ENCODE measurements at places on chromosomes 11 and 22. TPM values are rescaled to one million over a fixed set of nuclear protein-coding genes. Genes with fewer than 3 reads are reported as not detected.

- H3K36me3 ChIP-seq, result no peaks in the 10 kb centered on the region
- no peak for DNase-seq
- H3K4me3 ChIP-seq, result no peak overlapping the region
- no peak overlapping the region for H3K27ac ChIP-seq
- H3K4me1 ChIP-seq, result no peaks in the 10 kb centered on the region
Measured at GRCh38 chr11:10993186-10993585, 135.3 kb upstream of the ZBED5 start.

GRCh38 chr11:67644042-67644441, 4.5 kb upstream of the TBX10 start:
- H3K4me3 ChIP-seq, result no peak overlapping the region
- no peak overlapping the region for H3K27ac ChIP-seq
- H3K27me3 ChIP-seq, result no peaks in the 10 kb centered on the region
- no peak for DNase-seq

METTL15 gene
- 14.7 TPM for total RNA-seq

DNA sequence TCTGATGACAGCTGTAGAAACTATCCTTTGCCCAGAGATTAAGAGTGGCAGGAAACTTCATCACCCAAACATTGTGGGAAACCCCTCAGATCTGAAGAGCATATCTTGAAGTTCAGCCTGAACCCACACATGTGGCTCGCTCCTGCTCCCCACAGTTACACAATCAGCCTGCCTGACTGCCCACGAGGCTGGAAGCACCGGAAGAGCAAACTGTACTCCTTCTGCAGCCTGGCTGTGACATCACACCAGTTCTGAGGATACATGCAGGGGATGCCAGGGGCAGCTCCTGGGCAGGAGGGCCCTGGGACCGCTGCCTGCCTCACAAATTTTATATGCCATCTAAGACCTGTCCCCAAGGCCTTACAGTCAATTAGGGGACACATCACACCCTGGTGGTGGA, 444.4 kb downstream of the BUD13 start:
- H3K27ac ChIP-seq, result no peak overlapping the region
- no peaks in the 10 kb centered on the region for H3K4me1 ChIP-seq
- no peak overlapping the region for H3K4me3 ChIP-seq
- no peaks in the 10 kb centered on the region for H3K27me3 ChIP-seq
- no peaks in the 10 kb centered on the region for H3K36me3 ChIP-seq

DNA sequence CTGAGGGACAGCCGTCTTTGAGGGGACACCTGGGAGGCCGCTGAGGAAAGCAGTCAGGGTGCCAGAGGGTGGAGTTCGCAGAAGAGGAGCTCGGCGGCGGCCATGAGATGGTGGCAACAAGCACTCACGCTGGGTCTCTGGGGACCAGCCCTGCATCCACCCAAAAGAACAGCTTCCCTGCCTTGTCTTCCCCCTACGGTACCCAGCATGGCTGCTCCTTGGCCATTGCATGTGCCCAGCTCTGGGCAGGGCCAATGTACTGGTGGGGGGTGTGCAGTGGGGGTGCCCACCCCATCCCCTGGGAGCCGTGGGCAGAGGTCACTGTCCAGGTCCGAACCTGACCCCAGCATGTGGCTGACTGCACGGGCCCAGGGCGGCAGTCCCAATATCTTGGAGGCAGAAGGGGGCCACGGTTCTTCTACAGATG, 42.3 kb downstream of the OSBPL5 start:
- peaks cover 44% of the 10 kb centered on the region for H3K4me1 ChIP-seq
- no peak overlapping the region for H3K4me3 ChIP-seq
- H3K27ac ChIP-seq, result peak overlapping the region; percentile 92
- no peaks in the 10 kb centered on the region for H3K27me3 ChIP-seq

DNA sequence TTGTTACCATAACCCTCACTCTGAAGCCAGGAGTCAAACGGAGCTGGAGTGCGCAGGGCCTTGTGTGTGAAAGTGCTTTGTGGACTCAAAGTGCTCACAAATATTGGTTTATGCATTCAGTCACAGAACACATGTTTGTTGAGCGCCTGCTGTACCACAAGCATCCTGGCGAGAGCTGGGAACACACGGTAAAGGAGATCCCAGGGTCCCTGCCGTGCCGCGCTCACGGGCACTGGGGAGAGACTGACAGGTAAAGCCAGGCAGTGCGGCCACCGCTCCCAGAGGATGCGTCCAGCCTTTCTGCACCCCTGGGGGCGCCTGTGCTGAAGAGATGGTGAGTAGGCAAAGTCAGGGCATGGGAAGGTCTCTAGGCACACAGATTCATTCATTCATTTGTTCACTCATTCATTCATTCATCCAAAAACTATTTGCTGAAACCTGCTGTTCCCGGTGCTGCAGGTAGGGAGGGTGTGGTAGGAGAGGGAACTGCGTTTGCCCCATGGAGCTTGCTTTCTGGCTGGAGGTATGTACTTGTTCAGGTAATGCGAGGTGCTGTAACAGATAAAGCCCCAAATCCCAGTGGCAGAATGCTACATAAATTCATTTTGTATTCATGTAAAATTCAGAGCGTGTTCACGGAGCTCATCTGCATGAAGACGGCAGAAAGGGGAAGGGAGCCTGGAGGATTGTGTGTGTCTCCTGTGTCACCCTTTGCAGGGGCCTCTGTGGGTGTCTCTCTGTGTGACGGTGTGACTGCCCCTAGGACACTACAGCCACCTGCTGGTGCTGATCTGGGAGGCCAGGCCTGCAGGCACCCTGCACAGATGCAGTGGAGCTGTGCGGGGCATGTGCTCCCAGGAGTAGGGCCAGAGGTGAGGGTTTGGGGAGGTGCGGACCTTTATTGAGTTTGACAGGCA, 167.0 kb upstream of the B3GAT1 start:
- no peaks in the 10 kb centered on the region for H3K27me3 ChIP-seq
- no peak overlapping the region for H3K4me3 ChIP-seq
- no peak overlapping the region for H3K27ac ChIP-seq
- H3K4me1 ChIP-seq, result no peaks in the 10 kb centered on the region
- DNase-seq, result peak; percentile 52

GRCh38 chr11:75388386-75389275, 10.7 kb upstream of the RPS3 start:
- H3K4me1 ChIP-seq, result peaks cover 6% of the 10 kb centered on the region
- no peak for DNase-seq
- H3K27ac ChIP-seq, result no peak overlapping the region
- H3K27me3 ChIP-seq, result no peaks in the 10 kb centered on the region

MMP3 gene
- not detected for total RNA-seq

SHANK2 gene
- total RNA-seq, result 11.0 TPM

- H3K27me3 ChIP-seq, result no peaks in the 10 kb centered on the region
- peak overlapping the region; percentile 7 for H3K27ac ChIP-seq
- no peak overlapping the region for H3K4me3 ChIP-seq
- H3K4me1 ChIP-seq, result peaks cover 16% of the 10 kb centered on the region
Measured at GRCh38 chr11:111718859-111719258, 47.3 kb downstream of the PPP2R1B start.

DNA sequence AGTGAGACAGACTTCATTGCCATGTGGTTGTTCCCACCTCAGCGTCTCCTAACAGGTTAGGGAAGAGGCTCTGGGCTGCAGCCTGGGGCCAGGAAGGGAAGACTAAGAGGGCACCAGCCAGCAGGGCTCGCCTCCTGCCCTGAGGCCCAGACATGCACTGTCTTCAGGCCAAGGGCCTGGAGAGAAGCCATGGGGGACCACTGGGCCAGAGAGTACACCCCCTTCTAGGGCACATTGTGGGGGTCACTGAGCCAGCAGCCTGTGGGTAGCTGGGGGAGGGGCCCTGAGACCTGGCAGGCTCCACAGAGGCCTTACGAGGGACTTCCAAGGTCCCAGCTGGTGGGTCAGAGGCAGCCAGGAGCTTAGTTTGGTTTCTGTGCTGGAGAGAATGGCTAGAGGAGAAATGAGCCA, 25.0 kb upstream of the MYRF start:
- H3K36me3 ChIP-seq, result no peaks in the 10 kb centered on the region
- no peaks in the 10 kb centered on the region for H3K27me3 ChIP-seq
- H3K27ac ChIP-seq, result no peak overlapping the region
- H3K4me1 ChIP-seq, result peaks cover 27% of the 10 kb centered on the region
- no peak overlapping the region for H3K4me3 ChIP-seq

KIRREL3 gene
- total RNA-seq, result not detected

DNA sequence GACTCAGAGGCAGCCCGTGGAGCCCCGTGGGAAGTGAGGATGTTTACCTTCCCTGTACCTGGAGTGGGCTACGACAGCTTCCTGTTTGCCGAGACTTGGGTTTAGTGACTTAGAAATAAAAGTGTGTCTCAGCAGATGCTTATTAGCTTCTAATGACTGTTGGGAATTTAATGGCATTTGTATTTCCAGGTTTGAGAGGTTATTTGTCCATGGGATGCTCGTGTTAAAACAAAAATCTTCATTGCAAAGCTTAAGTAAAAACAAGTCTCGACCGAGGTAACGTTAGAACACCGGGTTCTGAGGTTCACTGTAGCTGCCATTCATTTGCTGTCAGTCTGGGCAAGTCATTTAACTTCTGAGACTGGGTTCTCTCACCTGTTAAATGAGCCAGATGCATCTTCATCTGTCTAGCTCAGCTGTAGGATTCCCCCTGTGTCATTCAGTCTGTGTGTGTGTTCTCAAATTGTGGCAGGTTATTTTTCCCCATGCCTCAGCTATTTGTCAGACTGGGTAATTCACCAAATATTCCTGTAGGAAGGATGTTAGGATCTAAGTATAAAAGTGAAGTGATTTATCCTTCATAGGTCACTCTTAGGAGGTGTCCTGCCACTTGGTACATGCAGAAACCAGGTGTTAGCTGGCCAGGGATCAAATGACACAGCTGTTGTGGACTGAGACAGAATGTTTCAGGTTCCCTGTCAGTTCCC, 791 bp downstream of the EI24 start:
- DNase-seq, result no peak
- no peaks in the 10 kb centered on the region for H3K27me3 ChIP-seq
- peak overlapping the region; percentile 90 for H3K27ac ChIP-seq
- H3K4me1 ChIP-seq, result peaks cover 28% of the 10 kb centered on the region
- no peaks in the 10 kb centered on the region for H3K36me3 ChIP-seq

MMP8 gene
- not detected for total RNA-seq

DNA sequence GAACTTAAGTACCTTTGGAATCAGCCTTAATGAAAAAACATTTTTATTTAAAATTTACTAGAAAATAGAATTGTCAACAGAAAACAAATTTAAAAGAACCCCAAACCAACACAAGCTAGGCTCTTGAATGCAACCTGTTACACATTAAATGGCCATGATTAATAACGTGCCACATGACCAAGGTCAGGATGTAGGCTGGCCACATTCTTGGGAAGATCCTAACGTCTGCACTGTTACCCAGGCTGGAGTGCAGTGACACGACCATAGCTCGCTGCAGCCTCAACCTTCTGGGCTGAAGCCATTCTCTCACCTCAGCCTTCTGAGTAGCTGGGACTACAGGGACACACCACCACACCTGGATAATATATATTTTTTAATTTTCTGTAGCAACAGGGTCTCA, 126.4 kb upstream of the APOA1 start:
- H3K4me3 ChIP-seq, result no peak overlapping the region
- H3K27me3 ChIP-seq, result no peaks in the 10 kb centered on the region
- H3K27ac ChIP-seq, result no peak overlapping the region
- no peaks in the 10 kb centered on the region for H3K36me3 ChIP-seq
- no peak for DNase-seq

DNA sequence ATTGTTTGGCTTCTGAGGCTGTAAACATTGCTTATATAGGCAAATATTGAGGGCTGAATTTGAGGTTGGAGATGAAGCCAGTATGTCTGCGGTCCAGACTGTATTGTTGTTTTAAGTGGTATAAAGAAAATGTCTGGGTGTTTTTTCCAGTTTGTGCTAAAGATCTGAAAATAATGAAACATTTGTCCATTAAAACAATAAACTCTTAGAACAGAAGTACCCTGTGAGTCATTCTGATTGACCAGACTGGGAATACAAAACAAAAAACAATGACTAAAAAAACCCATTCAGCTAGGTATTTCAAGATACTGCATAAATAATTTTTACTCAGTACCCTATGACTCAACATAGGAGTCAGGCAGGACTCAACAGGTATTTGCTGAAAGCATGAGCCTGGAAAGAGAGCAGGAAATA, 20.4 kb downstream of the ALKBH8 start:
- H3K27me3 ChIP-seq, result no peaks in the 10 kb centered on the region
- H3K27ac ChIP-seq, result no peak overlapping the region
- peaks cover 5% of the 10 kb centered on the region for H3K36me3 ChIP-seq
- H3K4me1 ChIP-seq, result peaks cover 11% of the 10 kb centered on the region
- no peak overlapping the region for H3K4me3 ChIP-seq
- DNase-seq, result no peak

GRCh38 chr11:5665051-5665570, 19.8 kb downstream of the TRIM5 start:
- H3K27ac ChIP-seq, result no peak overlapping the region
- no peaks in the 10 kb centered on the region for H3K4me1 ChIP-seq
- no peak overlapping the region for H3K4me3 ChIP-seq
- H3K36me3 ChIP-seq, result no peaks in the 10 kb centered on the region
- no peak for DNase-seq

DNA sequence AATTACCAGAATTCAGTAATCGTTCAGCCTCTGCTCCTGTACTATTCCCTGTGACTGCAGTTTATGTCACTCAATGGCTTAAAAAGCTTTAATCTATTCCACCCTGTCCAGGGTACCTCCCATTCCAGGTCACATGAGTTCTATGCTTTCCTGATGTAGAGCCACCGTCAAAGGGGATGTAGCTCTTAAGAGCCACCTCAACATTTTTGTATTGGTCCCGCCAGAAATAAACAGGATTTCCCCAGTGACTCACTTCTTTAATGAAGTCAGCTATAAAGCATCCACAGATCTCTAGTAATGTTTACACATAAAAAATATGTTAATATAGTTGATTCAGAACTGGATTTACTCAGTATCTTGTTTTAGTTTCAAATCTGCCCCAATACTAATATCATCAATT, 1.3 kb upstream of the OR8D1 start:
- no peak for DNase-seq
- H3K27me3 ChIP-seq, result no peaks in the 10 kb centered on the region
- no peak overlapping the region for H3K27ac ChIP-seq
- H3K36me3 ChIP-seq, result no peaks in the 10 kb centered on the region
- no peak overlapping the region for H3K4me3 ChIP-seq

DNA sequence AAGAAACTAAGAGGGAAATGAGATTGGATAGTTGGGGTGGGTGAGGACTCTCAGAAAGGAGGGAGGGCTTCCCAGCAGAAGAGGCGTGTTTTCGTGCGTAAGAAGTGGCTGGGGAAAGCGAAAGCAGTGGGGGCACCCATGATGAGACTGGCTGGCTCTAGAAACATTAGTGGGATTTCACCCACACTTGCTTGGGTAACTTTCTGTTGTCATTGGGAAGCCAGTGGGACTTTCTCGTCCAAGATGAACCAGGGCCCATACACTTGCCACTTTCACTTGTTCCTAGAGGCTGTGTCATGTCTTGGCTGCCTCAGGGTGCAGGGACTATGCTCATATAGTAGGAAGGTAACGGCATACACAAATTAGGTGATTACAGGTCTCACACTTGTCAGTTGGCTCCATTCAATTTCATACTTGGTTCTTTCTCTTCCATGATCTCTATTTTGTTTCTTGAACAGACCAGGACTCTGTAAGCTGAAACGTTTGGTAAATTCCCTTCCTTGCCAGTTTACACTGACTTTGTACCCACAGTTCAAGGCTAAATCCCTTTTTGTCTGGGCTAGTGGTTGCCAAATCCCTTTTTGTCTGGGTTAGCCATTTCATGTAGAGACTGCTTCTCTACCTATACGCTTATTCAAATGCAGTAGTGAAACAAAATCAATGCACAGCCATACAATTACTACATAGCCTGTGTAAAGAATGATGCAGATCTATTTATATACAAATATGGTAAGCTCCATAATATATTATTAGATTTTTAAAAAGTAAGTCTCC, 42.0 kb upstream of the CXCR5 start:
- no peaks in the 10 kb centered on the region for H3K27me3 ChIP-seq
- H3K27ac ChIP-seq, result no peak overlapping the region
- no peak overlapping the region for H3K4me3 ChIP-seq
- no peaks in the 10 kb centered on the region for H3K36me3 ChIP-seq

All from vagina (tissue), 2 donors.